KBM-7 (cell line): ENCODE measurements at places on chromosomes 2 and 18.

DNA sequence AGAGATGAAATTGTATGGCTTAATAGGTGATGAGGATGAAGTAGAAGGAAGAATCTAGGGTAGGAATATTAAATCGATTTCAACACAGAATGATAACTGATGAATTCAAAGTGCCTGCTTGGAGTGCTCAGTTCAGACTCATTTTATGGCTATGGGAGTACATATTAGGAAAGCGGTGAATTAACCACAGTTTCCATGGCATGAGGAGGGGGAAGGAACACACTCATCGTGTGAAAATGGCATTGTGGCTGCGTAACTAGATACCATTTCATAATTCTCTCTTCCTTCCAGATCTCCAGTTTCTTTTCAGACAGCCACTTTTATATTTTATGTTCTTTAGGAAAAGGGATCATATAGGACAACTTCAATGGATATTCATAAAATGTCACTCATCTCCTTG lies 232.3 kb upstream of the KCNJ3 start:
- no peak for DNase-seq

- DNase-seq: no peak
Observed at GRCh38 chr2:9401646-9402371, 21.5 kb downstream of the ITGB1BP1 start.

DNA sequence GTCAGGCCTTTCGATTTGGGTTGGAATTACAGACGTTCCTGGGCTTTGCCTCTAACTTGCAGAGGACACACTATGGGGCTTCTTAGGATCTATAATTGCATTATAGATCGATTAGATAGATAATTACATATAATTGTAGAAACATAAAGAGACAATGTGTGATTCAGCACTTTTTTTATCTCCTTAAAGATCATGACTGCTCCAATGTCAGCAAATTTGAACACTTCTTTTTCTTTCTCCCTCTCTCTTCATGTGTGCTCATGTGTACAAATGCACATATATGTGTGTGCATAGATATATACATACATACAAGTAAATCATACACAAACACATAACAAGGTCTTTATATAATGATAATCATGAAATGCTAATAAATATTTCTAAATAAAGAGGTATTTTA lies 1261.2 kb upstream of the SLC39A10 start:
- no peak for DNase-seq

DNA sequence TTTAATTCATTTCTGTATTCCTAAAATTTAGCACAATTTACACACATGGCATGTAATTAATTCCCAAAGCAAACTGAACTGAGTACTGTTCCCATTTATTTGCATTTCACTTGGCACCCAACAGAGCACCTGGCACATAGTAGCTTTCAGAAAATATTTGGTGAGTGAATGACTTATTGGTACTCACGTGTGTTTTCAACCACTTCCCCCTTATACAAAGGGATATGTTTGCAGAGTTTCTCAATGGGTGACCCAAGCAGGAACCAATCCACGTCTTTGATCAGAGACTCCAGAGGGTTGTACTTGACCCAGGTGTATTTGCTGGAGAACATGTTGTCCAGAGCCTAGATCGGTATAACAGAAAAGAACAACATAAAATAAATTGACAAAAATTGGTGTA lies 6.6 kb downstream of the GKN2 start:
- DNase-seq: no peak

GRCh38 chr18:22417496-22418188 lies at the start of gene CTAGE1:
CTAGE1 (minus strand) TSS chr18:22417915; CDS start chr18:22417811, 104 bp downstream.
- no peak for DNase-seq

DNA sequence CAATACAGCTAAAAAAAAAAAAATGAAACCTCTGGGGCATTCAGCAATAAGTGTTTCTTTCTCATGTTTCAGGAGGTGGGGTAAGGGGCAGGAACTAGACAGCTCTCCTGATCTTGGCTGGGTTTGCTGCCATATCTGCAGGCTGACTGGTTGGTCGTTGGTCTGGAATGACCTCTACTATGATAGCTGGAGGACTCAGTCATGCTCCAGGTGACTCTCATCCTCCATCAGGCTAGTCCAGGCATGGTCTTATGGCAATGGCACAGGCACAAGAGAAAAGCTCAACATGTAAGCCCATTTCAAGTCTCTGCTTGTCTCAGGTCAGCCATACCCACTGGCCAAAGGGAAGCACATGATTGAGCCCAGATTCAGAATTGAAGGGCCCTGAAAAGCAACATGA lies 9.5 kb upstream of the SLC1A4 start:
- no peak for DNase-seq

DNA sequence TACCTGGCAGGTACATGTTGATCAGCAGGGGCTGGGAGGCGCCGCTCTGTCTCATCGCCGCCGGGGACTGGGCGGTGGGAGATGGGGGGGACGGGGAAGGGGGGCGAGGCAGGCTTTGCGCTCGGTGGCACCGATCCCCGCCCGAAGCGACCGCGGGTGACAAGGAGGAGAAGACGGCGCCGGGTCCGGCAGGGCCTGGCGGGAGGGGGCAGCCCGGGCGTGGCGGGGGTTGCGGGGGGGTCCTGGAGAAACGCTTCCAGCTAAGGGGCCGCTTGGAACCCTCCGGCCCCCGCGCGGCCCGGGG lies at the start of gene FEV:
FEV (minus strand) TSS at position 164 of the 304 bp plus-strand sequence; CDS start at position 55, 109 bp downstream.
- no peak for DNase-seq

DNA sequence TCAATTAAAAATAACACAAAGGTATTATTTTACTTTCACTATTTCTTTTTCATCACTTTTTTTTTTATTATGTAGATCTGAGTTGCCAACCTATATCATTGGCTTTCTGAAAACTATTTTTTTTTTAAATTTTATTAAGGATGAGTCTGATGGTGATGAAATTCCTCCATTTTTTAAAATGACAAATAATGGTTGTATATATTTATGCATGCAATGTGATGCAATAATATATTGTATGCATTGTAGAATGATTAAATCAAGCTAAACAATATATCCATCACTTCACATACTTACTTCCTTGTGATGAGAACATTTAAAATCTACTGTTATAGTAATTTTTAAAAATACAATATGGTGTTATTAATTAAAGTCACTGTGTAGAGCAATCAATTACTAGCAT lies 1081.6 kb downstream of the CNTNAP5 start:
- DNase-seq: no peak

DNA sequence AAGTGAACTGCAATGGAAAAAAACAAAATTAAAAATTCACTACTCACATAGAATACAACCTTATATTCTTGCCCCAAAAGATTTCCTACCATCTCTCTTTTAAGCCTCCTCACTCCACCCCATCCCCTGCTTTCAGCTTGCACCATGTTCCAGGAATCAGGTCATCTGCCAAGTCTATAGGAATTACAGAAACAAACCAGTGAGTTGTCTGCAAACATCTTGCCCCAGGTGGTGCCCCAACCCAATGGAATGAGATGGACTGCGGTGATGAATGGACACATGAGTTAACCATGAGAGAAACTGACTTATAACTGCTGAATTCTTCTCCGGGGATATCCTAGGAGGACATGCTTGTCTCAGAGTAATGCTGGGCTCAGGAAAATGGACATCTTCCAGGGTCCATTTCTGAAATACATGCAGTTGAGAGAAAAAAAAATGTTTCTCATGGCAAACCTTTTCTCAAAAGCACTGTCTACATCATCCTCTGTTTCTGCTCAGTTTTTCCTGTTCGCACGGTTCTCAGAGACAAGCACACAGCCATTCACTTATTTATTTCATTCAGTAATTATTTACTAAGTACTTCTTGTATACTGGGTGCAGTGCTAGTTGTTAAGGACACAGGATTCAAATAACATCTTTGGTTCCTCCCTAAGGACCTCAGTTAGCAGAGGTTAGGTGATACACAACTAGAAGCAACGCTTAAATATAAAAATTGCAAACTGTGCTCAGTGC lies 350.0 kb downstream of the RND3 start:
- no peak for DNase-seq

- no peak for DNase-seq
Observed at GRCh38 chr18:48676346-48676745, 137.5 kb downstream of the CTIF start.

DNA sequence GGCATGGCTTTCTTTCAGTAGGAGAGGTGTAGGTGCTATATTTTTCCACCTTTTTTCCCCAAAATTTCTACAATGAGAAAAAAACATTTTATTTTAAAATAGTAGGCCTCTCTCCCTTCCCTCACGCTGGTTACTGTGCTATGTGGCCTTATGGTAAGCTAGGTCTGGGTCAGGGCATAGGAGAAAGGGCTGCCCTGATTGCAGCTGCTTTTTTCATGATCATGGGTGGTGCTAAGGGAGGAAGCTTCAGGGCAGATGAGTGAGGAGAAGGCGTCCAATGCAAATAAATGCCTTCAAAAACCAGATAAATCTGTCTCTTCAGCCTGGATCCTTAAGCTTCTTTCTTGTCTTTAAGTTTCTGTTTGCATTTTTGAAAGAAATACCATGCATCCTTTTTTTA lies 246.4 kb downstream of the ALPK2 start:
- DNase-seq: no peak

DNA sequence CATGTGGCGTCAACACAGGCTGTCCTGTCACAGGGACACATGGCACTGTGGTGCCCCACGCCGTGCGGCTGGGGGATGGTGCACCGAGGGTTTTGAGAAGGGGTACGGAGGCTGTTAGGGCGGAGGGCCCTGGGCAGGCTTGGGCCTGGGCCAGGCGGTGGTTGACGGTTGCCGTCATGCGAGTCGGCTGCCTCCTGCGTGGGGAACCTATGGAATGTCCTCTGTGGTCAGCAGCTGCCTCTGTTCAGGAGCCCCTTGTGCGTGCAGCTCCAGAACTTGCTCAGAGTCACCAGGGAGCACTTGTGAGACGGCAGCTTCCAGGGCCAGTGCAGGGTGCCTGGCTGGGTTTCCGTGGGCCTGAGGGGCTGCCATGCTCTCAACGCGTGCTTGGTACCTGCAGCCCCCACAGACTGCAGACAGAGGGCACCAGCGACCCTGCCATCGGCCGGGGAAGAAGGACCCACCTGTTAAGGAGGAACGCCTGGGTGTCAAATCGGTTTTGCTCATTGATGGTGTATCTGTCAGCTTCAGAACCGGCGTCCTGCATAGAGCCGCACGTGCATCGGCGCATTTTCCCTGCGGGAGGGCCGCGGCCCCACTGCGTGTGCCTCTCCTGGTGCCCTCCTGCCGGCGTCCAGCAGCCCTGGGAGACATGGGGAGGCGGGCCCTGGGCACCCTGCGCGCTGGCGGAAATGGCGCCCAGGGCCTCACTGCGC lies 10.0 kb upstream of the D2HGDH start:
- peak; percentile 37 for DNase-seq

DNA sequence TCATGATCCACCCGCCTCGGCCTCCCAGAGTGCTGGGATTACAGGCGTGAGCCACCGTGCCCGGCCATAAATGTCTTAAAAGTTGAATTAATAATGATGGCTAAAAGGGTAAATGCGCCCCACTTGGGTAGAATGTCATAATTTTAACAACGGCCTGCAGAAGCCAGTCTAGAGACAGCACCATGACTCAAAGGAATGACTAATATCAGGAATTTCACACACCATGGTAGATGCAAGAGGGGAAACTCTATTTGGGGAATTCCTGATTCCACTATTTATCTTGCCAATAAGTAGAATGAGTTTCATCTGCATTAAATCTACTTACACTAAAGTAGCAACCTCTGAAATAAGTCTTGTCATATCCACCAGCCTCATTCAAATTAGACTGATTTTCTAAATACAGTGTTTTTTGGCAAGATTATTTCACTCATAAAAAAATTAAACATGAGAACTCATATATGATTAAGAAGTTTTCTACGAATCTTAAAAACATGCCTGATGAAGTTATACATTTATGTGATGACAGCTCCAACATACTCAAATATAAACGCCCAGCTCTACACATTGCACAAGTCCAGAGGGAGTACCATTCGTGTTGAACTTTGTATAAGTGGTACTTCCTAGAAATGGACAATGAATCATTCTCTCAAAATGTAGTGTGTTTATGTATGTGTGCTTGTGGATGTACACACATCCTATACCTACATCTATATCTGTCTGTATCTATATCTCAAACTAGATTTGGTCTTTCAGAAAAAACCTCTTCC lies 309.7 kb downstream of the IRS1 start:
- DNase-seq: no peak

DNA sequence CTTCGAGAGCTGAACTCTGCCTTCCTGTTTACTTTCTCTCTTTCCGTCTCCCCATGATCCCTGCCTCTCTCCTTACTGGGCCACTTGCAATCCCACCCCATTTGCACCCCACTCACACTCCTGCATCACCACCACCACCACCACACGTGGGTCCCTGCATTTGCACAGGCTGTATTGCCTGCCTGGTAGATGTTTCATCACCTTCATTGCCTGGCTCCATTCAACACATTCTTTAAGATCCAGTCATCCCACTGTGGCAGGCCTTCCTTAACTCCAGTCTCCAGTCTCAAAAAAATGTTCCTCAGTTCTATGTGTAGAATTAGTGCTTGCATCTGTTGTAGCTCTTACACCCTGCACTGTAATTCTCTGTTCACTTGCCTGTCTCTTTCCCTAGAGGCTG lies 13.9 kb downstream of the NOSTRIN start:
- no peak for DNase-seq

DNA sequence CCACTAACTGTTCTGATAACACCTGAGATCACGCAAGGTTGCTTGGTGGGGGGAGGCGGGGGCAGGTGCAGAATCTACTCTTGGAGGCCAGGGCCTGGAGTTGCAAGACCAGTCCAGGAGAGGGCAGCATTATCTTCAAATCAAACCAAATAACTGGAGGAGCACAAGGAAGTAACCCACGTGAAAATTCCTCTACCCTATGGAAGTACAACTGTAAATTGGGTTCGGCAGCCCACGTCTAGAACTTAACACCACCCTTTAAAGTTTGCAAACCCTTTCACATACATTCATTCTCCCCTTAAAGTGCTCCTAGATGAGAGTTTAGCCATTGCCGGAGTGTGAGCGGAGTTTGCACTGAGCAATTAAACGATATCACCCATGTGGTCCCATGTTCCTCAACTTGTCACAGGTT lies 19.6 kb upstream of the CXCR1 start:
- peak; percentile 94 for DNase-seq

DNA sequence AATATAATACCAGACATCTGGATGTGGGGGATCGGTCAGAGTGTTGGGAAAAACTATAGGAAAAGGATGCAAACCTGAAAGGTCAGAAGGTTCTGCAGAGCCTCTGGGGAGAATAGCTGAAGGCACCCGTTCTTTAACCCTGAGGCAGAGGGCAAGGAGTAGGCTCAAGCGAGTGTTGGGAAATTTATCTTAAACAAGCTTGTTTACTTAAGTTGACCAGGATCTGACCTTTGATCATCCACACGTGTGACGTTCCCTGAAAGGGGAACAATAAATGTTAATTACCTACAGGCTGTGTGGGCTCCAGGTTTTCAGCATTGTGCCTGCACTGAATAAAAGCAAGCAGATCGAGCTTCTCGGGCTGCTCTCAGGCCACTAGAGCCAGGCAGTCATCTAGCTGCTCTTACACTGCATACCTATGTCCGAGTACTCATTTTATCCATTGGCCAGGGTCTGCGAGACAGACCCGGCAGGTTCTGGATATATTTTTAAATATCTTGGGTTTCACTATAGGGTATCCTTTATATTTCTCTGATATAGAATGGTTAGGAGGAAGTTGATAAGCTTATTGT lies 400.6 kb upstream of the CHST9 start:
- no peak for DNase-seq

- peak; percentile 33 for DNase-seq
Observed at GRCh38 chr2:142791335-142791734, 86.1 kb upstream of the KYNU start.

- DNase-seq: no peak
Observed at GRCh38 chr2:38492042-38492615, 110.6 kb downstream of the HNRNPLL start.

GRCh38 chr2:237122214-237122666 lies 36.6 kb downstream of the COPS8 start:
- peak; percentile 28 for DNase-seq

GRCh38 chr2:238378230-238379095 lies 48.3 kb upstream of the ASB1 start:
- DNase-seq: no peak

- no peak for DNase-seq
Observed at GRCh38 chr2:26527726-26528585, 50.0 kb upstream of the OTOF start.
